ENCODE measurements at places on chromosomes 1 and 21. TPM values are rescaled to one million over a fixed set of nuclear protein-coding genes. Genes with fewer than 3 reads are reported as not detected.

PDE9A gene
- total RNA-seq, result 1.3 TPM

PTGS2 gene
- 38.2 TPM for total RNA-seq

TMEM81 gene
- 2.7 TPM for total RNA-seq

NMNAT1 gene
- total RNA-seq, result 19.9 TPM

TMCC2 gene
- 2.3 TPM for total RNA-seq
